Astrocyte of the spinal cord (primary cell): ENCODE measurements at places on chromosomes 7 and 10.

DNA sequence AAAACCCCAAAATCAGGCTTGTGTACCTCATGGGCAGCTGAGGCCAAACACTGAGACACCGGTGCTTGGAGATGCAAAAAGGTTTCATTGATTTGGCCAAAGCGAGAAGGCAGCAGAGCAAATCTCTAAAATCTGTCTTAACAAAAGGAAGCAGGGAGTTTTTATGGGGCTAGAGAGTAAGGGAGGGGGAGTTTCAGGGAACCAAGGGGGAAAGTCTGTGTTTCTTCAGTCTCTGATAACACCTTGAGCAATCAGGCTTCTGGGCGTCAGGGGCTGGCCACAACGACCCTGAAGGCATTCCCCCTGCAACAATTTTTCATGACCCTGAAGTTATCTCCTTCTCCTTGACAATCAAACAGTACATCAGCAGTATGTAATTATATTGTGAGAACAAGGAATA is 2.7 kb upstream of the ZNF786 start:
- DNase-seq, result no peak

GRCh38 chr10:86079088-86079487 is 287.5 kb downstream of the GRID1 start:
- peak; percentile 7 for DNase-seq

- no peak for DNase-seq
Measured at GRCh38 chr7:72101444-72101843, 310.7 kb downstream of the CALN1 start.

GRCh38 chr10:8033812-8034465 is 20.5 kb upstream of the GATA3 start:
- no peak for DNase-seq

DNA sequence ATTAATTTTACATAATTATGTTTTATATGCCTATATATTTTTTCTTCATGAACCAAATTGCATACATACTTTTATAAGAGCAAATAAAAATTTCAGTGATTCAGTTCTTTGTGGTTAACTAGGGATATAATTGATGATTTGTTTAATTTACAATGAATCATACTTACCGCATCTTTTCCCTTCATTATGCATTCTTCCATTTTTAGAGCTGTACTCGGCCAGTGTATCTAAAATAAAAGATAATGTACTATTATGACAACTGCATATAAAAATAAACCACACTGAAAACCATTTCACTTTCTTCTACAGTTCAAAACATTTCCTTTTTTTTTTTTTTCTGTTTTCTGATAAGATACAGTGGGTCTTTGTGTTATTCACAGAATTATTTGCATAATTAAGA is 179.9 kb downstream of the SEMA3E start:
- DNase-seq, result peak; percentile 62

DNA sequence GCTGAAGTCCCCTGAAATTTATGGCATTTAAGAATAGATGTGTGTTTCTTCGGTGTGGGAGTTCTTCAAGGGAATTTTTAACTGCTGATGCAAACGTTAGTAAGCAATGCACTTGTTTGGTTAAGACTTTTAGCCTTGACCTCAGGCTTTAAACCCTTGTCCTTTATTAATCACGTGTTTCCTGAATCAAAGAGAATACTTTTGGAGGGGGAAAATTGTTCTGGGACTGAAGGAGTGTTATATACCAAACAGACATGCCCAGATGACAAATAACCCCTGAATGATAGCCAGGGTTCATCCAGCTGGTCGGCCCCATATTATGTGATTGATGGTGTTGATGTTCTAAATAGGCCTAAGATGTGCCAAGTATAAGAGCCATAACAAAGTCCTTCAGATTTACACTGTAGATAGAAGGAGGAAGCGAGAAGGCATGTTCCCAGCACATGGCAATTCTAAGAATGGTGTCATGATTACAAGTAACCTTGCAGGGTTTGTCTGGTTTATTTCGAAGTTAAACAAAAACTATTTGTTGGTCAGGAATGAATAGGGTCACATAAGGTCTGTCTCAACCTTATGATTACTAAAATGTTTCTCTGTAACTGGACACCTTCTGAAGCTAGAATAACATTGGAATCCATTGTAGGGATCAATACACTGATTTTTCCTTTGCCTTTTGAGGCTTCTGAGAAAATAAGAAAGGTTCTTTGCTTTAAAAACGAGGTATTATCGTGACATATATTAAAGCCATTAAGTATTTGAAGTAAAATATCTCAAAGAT is 124.2 kb upstream of the SEM1 start:
- peak; percentile 41 for DNase-seq

GRCh38 chr7:45070254-45070642 is 18.5 kb downstream of the NACAD start:
- no peak for DNase-seq

DNA sequence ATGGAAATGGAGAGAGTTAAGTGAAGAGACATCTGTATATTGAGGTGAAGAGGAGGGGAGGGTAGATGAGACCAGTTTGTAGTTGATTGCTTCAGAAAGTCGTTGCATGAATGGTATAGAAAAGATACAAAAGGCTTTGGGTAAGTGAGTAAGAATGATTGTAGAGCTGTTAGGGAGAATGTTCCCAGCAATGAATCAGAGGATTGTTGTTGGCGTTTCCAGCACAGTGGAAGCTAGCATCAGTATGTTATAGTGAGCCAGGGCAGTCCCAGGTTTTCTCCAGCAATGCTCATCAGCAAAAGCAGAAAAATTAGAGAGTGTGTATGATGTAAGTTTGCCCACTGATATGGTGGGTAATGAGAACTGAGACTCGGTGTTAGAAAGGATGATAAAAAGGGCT is 15.4 kb upstream of the CDK6 start:
- peak; percentile 29 for DNase-seq

DNA sequence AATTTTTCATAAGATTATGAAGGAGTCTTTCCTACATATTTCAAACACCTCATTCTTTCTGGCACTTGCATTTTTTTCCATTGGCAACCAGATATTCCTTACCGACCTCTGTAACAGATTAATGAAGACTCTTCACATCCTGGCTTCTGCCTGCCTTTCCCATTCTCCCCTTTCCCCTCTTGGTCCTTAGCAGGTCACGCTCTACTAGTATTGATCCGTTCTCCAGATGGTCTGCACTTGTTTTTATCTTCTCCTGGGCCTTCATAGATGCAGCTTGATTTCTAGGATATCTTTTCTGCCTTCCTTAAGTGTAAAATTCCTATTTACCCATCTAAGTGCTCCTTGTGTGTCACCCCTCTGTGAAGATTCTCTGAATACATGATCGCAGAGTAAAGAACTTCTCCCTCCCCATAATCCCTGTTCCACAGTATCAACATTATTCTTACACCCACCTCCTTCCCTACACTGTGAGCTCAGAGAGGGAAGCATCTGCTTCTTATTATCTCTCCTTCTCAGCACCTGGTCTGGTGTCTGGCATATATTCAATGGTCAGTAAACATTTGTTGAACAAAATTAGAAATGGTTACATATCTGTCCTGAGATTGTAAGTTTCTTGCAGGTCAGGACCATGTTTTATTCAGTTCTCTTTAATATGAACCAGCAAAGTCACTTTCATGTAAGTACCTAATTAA is 654.2 kb downstream of the REEP3 start:
- no peak for DNase-seq

DNA sequence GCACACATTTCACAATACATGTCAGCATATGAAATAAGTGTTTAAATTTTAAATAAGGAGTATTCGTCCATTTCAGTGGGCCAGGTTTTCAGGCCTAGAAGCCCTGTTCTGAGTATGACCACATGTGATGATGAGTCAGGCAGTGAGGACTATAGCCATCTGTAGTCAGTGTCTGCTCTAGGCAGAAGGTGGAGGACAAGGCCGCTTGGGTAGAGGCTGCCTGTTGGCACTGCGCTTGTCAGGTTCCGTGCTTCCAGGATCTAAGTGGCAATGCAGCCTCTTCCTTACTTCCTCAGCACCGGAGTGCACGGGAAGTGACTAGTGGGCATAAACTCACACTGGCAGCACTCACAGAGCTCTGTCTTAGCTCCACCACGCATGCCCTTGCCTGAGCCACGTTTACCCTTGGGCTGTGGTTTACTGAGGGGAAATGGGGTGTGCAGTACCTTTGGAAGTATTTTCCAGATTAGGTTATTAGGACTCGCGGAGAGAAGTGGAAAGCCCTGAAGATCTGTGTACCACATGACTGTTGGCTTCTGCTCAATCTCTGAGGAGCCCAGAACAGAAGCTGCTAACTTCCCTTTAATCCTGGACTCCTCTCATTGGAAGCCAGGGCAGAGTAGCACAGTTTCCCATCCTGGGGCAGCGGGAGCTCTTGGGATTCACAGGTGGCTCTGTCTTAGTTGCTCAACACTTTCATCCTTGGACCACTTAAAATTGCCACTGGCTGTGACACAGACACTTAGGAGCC is 87.5 kb upstream of the GJD4 start:
- peak; percentile 8 for DNase-seq

DNA sequence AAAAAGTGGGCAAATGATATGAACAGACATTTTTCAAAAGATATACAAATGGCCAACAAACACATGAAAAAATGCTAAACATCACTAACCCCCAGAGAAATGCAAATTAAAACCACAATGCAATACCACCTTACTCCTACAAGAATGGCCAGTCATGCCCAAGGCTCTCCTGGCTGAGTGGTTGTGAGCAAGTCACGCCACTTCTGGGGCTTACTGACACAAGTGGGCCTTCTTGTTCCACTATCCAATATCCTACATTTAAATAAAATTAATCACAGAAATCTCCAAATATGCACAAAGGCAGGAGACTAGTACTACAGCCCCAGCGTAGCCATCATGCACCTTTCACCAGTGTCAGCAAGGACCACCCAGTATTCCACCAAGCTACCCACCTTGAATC is 181.9 kb downstream of the TNS3 start:
- DNase-seq, result no peak

- peak; percentile 21 for DNase-seq
Measured at GRCh38 chr10:11869743-11870460, 46.7 kb downstream of the PROSER2 start.

GRCh38 chr10:130463104-130463875 is 327.1 kb downstream of the GLRX3 start:
- DNase-seq, result no peak
